ENCODE measurements at places on chromosomes 4 and X.

DNA sequence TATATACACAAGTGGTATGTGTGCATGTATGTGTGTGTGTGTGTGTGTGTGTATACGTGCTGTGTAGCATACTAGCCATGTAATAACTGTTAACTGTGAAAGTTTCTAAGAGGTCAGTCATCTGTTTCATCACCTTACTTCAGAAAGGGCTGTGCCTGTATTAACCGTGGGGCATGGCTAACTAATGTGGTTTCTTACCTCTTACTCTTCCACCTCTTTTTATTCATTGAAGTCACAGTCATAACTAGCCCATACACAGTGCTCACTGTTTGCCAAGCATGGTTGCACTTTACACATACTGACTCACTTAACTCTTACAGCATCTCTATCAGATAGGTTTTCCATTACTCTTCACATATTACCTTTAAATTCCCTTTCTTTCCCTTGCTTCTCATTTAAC lies 23.7 kb upstream of the LRAT start:
- DNase-seq, result no peak

DNA sequence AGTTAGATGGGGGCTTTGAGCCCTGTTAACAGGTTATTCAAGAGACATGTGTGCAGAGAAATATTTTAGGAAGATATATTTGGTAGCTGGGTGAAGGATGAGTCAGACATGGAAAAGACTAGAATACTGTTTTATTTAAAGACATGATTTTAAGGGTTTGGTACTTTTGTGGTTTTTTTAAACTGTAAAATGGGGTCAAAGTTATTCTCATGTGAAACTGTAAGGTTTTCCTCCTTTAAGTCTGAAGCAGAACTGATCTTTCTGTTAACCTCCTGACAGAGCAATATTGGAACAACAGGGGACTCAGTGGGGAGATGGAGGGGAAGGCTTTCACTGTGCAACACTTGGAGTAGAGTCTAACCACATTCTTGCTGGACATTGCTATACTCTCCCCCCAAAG lies 112.4 kb upstream of the LSM6 start:
- DNase-seq, result no peak

DNA sequence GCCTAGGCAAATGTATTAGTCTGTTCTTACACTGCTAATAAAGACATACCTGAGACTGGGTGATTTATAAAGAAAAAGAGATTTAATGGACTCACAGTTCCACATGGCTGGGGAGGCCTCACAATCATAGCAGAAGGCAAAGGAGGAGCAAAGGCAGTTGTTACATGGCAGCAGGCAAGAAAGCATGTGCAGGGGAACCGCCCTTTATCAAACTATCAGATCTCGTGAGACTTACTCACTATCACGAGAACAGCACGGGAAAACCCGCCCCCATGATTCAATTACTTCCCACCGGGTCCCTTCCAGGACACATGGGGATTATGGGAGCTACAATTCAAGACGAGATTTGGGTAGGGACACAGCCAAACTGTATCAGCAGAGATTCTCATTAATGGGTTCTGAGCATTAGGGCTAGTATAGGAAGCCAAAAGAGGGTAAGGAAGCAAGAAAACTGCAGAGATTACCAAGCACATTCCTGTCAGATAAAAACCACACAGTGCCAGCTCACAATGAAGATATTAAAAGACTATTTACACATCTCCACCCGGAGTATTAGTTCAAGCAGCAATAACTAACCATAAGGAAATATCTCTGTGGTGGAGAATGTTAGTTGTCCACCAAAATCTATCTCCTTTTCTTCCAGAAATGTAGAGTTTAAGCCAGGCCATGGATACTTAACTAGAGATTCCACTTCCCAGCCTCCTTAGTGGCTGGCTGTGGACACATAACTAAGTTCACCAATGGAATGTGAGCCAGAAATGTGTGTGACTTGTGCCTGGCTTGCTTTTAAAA lies 61.2 kb upstream of the HOPX start:
- DNase-seq, result no peak

DNA sequence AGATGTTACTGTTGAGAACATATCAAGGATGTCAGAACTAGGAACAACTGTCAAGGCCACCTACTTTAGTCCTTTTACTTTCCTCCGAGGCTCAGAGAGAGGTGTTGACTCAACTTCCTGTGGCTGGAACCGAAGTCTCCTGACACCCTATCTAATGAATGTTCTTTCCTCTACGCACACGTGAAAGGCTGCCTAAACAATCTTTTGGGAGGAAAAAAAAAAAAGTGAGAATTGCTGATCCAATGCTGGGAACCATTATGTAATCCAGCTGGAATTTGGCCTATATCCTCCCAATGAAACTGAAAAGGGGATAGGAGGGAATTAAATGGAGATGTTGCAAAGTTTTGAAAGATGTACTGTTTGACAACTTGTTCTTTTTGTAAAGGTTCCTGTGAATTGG lies 8.3 kb upstream of the MAP7D3 start:
- DNase-seq, result no peak

- DNase-seq, result no peak
Measured at GRCh38 chrX:148310426-148311165, 189.8 kb upstream of the AFF2 start.

GRCh38 chrX:41912923-41913322 lies 10.4 kb downstream of the CASK start:
- DNase-seq, result no peak

- DNase-seq, result no peak
Measured at GRCh38 chr4:86032476-86033022, 327.3 kb downstream of the MAPK10 start.

GRCh38 chr4:132333724-132334047 lies 815.4 kb upstream of the PCDH10 start:
- DNase-seq, result no peak

DNA sequence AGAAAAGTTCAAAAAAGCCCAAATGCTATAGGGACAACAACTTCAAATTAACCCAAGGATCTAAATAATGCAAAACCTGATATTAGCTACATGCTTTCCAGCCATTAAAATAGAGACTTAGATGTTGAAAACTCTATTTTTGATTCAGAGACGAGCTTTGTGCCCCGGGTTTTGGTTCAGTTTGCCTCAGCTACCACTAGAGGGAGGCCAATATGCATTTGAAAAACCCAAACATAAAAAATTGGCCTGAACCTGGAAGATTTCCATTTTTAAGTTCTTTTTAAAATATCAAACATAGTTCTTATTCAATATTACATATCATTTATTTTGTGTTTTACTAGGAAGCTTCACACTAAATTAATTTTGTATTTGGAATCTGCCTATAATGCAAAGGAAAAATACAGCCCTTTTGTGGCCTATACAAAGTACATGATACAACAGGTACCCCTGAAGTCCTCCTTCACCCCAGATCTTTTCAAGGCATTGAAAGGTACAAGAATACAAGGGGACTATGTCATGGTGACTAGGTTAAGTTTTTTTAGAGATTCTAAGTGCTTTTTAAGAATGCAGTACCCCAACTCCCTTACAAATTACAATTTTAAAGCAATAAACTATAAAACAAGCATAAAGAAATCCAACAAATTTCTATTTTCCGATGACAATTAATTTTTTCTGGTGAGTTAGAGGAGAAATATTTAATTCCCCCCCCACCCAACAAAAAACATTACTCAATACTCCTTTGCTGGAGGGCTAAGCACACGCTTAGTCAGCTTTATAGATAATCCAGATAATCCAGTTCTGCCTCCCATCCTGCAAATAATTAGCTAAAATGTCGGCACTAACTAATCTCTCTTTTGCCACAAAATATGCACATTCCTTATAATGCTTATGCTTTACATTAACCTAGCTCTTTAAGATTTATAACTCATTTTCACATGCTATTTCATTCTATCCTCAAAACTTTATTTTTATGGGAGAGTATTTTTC lies 97.7 kb upstream of the PTPN13 start:
- DNase-seq, result peak; percentile 32

DNA sequence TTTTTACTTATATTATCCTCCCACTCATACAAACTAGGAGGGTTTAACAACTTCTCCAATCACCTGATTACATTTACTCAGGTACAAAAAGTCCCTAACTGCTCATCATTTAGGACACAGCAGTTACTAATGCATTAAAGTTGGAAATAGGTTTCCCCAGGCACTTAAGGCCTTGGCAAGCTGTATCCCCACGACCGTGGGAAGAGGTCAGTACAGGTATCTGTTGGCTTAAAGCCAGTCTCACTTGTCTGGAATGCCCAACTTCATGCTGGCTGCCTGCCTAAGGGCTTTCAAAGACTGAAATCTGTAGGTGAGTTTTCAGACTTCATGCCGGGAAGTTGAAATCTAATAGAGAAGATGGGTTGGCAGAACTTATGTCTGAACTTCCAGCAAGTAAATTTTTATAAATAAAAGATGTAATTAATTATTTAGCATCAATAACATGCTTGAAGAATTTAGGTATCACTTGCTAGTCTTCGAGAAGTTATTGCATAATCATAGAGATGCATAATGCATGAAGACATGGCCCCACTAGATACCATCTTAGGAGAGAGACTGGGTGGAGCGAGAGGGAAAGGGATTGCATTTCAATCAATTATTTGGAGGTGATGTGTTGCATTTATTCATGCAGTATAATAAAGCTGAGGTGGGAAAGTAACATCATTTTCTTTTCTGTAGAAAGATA lies 54.2 kb downstream of the SCD5 start:
- DNase-seq, result no peak

GRCh38 chr4:15894393-15894792 lies 44.1 kb downstream of the FGFBP1 start:
- no peak for DNase-seq

DNA sequence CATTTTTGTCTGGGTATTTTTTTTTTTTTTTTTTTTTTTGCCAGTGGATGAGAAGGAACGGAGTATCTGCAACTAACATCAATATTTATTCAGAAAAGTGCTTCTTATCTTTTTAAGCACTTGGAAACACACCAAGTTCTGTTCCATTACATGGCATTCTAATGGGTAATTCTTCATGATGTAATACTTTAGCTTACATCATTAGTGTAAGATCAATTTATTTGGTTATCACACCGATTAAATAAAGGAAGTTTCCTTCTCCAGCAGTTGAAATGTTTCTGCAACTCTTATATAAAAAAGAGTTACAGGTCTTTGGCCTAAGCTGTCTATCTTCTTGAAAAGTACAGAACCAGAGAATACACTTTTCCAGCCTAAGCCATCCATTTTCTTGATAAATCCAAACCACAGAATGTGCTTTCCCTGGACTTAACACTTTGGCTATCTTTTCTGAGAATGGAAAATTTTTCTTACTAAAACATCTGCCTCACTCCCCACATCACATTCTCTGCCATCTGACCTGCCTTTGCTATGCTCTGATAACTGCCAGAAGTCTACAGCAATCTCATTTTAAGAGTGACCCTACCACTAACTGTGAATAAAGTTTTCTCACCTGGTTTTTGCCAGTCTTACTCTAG lies 191.9 kb upstream of the MAB21L2 start:
- no peak for DNase-seq

All from CD14-positive monocyte (primary cell).